Diencephalon (tissue), 1 donor: ENCODE measurements at places on chromosomes 7 and 10. TPM values are rescaled to one million over a fixed set of nuclear protein-coding genes. Genes with fewer than 3 reads are reported as not detected.

The FGF8 gene
- 0.69 TPM for total RNA-seq

The HTR7 gene
- total RNA-seq: 14.1 TPM

The POLR1F gene
- total RNA-seq: 17.5 TPM

The NPY4R2 gene
- total RNA-seq: 1.6 TPM

The CRYGN gene
- total RNA-seq: not detected

The PON3 gene
- total RNA-seq: 0.92 TPM

The MAPK8 gene
- 140 TPM for total RNA-seq

The MKI67 gene
- 6.0 TPM for total RNA-seq

The TMEM270 gene
- not detected for total RNA-seq

The VWDE gene
- 2.1 TPM for total RNA-seq

The GPRIN2 gene
- 31.8 TPM for total RNA-seq

The XRCC2 gene
- total RNA-seq: 4.6 TPM

The EMX2 gene
- total RNA-seq: 1.4 TPM

The TMEM176A gene
- total RNA-seq: 1.2 TPM

The FEZF1 gene
- total RNA-seq: 12.2 TPM

The ADAMTS14 gene
- total RNA-seq: 0.23 TPM

The ACTL6B gene
- total RNA-seq: 90.4 TPM

The GPR22 gene
- total RNA-seq: 27.2 TPM

The ZNF488 gene
- 1.6 TPM for total RNA-seq

The PLXNA4 gene
- total RNA-seq: 50.3 TPM

The FAM180A gene
- not detected for total RNA-seq

The C10orf62 gene
- 0.23 TPM for total RNA-seq

The PNLIPRP1 gene
- total RNA-seq: not detected

The PDGFA gene
- total RNA-seq: 52.6 TPM

The TMEM196 gene
- 28.6 TPM for total RNA-seq

The CALCR gene
- total RNA-seq: 5.1 TPM

The CLRN3 gene
- total RNA-seq: not detected

The SPRN gene
- 13.4 TPM for total RNA-seq
